ENCODE measurements at places on chromosomes 7 and 10.

- DNase-seq = no peak
These were observed 61.8 kb downstream of the LRRC17 start for GRCh38 chr7:102974366-102975236.

DNA sequence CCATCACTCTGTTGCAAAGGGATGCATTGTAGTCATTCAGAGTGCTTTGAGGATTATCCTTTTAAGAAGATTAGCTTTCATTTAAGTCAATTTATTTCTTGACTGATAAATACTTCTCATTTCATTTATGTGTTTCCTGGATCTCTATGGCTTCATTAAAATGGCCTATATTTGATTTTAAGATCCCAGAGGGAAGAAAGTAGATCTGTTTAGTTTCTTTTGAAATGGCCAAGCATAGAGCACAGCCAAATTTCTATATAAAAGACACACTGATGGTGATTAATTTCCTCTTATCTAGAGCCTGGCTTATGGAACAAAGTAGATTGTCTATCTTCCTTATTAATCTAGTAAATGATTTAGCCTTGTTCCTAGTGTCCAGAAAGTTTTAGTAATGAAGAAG, 129.7 kb upstream of the CALCR start:
- DNase-seq = no peak

GRCh38 chr7:111198255-111198654, 107.3 kb downstream of the LRRN3 start:
- DNase-seq = no peak

DNA sequence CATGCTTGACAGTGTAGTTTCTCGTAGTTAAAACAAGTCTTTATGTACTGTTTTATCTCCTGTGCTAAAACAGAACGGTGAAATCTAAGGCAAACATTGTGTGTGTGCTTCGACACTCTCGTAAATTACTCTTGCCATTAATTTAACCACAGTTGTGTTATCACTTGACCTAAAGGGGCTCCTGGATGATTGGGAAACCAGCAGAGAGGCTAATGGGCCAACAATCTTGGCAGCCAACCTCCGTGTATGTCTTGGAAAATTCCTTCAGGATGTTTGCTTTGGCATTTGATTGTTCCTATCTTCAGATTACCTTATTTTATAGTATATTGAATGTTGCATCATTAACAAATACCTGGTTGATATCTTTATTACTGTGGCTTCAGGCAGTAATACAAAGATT, 409.5 kb downstream of the SDK1 start:
- DNase-seq = peak; percentile 47

DNA sequence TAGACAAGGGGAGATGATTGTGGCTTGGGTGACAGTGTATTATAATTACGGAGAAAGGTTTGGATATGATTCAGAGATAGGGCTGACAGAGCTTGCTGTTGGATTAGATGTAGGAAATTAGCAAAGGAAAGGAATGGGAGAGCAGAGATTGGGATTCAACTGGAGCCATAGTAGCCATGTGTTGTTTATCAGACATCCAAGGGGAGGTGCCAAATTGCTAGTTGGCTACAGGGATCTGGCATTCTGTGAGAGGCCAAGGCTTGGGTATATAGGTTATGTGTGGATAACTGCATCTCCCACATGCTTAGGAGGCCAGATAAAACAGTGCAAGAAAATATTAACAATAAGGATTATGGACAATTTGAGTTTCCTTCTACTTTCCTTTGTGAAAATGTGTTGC, 34.9 kb downstream of the CSGALNACT2 start:
- DNase-seq = no peak
